ENCODE measurements at places on chromosomes 13 and 19. TPM values are rescaled to one million over a fixed set of nuclear protein-coding genes. Genes with fewer than 3 reads are reported as not detected.

DNA sequence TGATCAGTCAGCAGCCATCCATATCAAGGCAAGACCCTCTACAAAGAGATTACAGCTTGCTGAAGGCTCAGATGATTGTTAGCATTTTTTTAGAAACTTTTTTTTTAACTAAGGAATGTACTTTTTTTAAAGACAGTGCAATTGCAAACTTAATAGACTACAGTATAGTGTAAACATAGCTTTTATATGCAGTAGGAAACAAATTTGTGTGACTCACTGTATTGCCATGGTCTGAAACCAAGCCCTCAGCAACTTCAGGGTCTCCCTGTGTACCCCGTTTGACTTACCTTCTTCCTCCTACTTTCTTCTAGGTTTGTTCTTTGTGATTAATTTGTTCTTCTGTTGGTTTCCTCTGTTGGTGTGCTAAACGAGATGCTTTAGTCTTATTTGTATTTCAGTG is 93.0 kb upstream of the TEX29 start:
- DNase-seq = no peak

DNA sequence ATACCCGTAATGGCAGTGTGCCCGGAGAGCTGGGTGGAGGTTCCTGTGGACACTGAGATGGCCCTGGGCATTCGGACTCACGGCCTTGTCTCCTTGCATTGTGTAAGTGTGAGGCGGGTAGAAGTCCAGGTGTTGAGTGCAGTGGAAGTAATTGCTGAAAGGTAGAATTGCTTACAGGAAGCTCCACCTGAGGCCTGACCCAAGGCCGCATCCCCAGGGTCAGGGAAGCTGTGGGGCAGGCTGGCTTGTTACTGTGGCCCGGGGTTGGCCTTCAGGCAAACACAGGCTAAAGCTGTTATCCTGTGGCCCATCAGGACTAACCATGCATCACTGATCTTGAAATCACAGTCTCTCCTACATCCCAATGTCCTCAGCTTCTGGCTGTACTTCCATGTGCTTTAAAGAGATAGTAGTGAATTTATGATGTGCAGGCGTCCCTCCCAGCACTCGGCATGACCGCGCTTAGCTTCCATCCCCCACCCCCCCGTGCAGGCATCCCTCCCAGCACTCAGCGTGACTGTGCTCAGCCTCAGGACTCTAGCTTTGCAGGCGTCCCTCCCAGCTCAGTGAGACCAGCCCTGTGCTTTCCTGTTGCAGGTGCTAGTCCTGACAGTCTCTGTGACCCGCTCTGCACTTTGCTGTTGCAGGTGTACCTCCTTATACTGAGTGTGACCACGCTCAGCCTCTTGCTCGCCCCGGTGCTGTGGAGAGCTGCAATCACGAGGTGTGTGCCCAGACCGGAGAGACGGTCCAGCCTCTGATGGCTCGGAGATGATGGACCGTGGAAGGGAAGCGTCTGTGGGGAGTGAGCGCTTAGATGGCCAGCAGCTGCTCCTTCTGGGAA is 35.6 kb upstream of the TFDP1 start:
- DNase-seq = no peak

GRCh38 chr13:112068540-112069060 is 1.7 kb downstream of the SOX1 start:
- no peak for DNase-seq

DNA sequence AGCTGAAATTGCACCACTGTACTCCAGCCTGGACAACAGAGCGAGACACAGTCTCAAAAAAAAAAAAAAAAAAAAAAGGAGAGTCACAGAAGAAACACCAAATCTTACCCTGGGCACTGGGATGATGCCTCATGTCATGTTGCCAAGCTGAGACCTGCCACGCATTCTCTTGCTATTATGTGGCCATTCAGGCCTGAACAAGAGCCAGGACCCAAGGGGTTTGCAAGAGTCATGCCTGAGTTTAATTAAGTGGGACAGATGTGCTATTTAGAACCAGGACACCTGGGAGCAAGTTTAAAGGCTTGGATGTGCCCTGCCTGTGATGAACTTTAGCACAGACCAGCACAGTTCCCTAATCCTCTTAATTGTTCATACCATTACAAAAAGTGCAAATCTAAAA is 9.8 kb downstream of the PNMA8A start:
- no peak for DNase-seq

- no peak for DNase-seq
Observed at GRCh38 chr13:98405107-98405571, 171.8 kb downstream of the STK24 start.

- DNase-seq = no peak
Observed at GRCh38 chr13:78881054-78881453, 222.1 kb upstream of the OBI1 start.

Gene APOC4
- not detected for polyA plus RNA-seq

Measured in left lung (tissue), 14 donors.